AG08396 (cell line): ENCODE measurements at places on chromosomes 7 and 10.

- no peak for DNase-seq
Measured at GRCh38 chr7:71016401-71016800, 115.5 kb upstream of the GALNT17 start.

DNA sequence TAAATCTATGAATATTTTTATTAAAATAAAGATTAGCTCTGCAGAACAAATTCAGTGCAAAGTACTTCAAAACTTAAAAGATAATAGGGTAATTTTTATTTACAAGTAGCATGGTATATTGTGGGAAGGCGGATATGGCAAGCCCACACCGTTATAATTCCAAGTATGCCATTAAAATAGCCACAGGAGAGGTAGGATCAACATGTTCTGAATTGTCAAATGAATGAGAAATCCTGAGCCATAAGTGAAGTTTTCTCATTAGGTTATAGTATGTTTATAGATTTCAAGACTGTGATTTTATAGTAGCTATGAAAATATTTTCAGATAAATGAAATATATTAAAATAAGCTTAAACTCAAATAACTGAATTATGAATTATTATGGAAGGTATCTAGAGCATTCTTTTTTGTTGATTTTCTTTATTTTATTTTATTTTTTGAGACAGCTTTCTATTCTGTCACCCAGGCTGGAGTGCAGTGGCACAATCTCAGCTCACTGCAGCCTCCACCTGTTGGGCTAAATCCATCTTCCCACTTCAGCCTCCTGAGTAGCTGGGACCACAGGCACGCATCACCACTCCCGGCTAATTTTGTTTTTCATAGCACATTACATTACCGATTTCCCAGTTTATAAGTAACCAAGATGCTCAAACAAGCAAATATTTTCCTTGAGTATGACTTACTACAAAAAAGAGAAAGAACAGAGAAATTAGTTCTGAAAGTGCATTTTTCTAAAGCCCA is 956.6 kb downstream of the GATA3 start:
- DNase-seq, result no peak

GRCh38 chr7:137878333-137878961 is 31.7 kb upstream of the DGKI start:
- DNase-seq, result no peak

DNA sequence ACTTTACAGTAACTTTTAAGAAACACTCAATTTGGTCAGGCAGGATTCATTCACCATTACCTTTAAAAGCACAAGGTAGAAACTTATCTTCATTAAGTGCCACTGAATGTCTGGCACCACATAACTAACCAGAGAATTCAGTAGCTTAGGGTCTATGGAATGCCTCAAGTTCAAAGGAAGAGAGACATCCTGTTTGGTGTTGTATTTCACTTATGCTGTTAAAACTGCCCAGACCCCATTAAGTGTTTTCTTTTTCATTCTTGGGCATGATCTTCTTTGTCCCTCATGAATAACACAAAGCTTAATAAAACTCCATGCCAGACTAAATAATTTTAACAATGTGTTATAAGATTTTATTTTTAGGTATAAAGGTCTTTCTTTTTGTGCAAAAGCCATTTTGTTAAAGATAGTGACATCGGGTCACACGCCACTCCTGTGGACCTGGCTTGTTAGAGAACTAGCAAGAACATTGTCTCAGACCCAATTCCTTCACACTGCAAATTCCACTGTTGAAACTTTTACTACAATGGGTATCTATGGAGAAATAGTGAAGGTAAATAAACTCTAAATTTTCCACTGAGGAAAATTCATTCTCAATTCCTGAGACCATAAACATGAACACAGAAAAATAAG is 221.0 kb downstream of the TWIST1 start:
- no peak for DNase-seq

DNA sequence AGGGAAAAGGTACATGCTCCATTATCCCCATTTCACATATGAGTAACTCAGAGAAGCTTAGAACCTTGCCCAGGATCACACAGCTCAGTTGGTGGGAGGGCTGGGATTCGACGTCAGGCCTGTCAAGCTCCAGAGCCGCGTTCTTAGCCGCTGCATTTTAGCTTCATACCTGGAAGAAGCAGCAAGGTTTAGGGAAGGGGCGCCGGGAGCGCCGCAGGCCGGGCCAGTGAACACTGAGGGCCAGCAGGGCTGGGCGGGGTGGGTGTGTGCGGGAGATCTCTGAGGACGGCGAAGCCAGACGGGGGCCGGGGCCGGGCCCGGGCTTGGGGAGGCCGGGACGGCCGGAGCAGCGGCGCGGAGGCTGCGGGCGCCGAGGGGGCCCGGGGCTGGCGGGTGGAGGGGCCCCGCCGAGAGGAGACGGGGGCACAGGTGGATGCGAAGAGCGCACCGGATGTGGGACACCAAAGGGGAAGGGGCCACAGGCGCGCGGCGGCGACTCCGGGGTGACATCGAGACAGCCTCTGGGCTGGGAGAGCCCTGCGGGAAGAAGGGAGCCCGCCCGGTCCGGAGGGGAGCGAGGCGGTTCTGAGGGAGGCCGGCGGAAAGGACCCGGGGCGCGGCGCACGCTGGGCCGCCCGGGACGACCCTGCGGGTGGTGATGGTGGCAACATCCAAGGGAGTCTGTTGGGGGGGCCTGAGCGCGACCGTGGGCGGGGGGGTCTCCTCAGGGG is 498 bp downstream of the NDST2 start:
- peak; percentile 52 for DNase-seq

- DNase-seq, result no peak
Measured at GRCh38 chr7:114988026-114988425, 66.1 kb downstream of the MDFIC start.

GRCh38 chr7:130367836-130368746 is 12.2 kb upstream of the CPA1 start:
- DNase-seq, result no peak

DNA sequence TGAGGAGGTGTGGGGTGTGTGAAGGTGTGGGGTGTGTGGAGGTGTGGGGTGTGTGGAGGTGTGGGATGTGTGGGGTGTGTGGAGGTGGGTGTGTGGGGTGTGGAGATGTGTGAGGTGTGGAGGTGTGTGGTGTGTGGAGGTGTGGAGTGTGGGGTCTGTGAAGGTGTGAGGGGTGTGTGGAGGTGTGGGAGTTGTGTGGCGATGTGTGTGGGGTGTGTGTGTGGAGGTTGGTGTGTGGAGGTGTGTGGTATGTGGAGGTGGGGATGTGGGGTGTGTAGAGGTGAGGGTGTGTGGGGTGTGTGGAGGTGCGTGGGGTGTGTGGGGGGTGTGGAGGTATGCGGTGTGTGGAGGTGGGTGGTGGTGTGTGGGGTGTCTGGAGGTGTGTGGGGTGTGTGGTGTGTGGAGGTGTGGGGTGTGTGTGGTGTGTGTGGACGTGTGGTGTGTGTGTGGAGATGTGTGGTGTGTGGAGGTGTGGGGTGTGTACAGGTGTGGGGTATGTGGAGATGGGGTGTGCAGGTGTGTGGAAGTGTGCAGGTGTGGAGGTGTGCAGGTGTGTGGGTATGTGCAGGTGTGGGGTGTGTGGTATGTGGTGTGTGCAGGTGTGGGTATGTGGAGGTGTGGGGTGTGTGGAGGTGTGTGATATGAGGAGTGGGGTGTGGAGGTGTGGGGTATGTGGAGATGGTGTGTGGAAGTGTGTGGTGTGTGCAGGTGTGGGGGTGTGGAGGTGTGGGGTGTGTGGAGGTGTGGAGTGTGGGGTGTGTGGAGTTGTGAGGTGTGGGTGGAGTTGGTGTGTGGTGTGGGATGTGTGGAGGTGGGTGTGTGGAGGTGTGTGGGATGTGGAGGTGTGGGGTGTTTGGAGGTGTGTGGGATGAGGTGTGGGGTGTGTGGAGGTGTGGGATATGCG is 34.5 kb downstream of the SPDYE17 start:
- peak; percentile 28 for DNase-seq

GRCh38 chr7:75729851-75730274 is 8.9 kb downstream of the HIP1 start:
- DNase-seq, result no peak
